HS-27A (cell line): ENCODE measurements at places on chromosomes 6 and 20.

GRCh38 chr20:48761874-48762273 is 65.9 kb downstream of the PREX1 start:
- DNase-seq = no peak

- no peak for DNase-seq
Observed at GRCh38 chr6:14621518-14621917, 503.9 kb downstream of the CD83 start.

- no peak for DNase-seq
Observed at GRCh38 chr6:141653590-141653989, 479.1 kb upstream of the GJE1 start.

- no peak for DNase-seq
Observed at GRCh38 chr6:167745670-167746389, 80.9 kb upstream of the AFDN start.

DNA sequence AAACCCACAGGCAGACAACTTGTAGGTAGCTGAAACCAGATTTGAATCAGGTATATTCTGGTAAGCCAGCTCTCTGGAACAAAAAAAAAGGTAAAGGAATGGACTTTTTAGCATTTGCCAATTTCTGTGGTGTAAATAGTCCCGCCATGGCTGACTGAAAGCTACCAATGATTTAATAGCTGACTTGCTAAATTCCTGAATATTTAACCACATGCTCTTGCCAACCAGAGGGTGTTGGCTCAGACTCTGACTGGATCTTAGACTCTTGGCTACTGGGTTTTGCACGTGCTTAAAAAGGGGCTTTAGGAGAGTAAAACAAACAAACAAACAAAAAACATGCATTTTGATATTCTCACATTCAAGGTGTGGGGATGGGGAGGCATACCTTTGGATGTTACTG is 600.0 kb upstream of the CDH4 start:
- no peak for DNase-seq

DNA sequence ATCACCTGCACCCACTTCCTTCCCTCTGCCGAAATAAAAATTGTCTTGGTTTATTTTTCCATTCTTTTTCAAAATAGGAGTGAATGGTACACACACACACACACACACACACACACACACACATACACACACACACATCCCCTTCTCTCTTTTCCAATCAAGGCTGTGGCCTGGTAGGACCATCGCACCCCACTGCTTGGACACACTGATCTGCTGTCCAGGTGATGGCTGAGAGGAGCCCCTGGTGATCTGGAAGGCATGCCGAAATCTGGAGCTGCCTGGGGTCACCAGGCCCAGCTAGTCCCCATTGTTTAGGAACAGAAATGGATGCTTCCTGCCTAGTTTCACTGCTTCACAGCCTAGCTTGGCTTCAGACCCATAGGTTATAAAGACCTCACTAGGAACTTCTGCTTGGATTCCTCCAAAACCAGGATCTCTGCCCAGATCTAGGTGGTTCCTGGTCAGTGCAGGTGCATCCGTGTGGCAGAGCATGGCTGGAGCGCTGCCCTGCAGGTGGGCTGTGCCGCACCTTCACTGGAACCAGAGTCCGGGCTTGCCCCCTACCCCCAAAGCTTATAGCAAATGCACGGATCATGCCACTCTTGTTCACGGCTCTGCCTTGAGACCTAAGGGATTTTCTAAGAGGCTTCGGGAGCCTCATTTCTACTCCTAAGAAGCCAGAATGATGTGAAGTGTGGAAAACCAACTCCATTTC is 42.9 kb upstream of the DACT2 start:
- no peak for DNase-seq
